ENCODE measurements at places on chromosomes 7 and 10.
A peak's percentile ranks its signal among the peaks of the same experiment; 100 is the strongest.

DNA sequence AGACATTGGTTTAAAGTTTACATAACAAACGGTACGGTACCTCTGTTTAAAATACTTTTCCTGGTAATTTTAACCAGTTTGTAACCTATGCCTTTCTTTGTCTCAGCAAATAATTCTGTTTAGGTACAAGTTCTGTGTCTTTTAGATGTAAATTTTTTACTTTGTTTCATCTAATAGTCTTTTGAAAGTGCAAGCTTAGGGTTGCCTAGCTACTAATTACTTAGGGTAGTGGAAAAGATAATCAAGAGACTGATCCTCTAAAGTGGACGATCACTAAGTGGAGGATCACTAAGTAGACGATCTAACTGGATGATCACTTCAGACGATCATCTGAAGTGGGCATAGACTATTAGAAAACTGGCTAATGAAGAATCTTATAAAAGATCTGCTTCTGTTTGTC lies 16.1 kb upstream of the FKBP9 start:
- no peak for DNase-seq

- DNase-seq: no peak
These were observed 12.0 kb upstream of the AKR1B1 start for GRCh38 chr7:134470864-134471263.

DNA sequence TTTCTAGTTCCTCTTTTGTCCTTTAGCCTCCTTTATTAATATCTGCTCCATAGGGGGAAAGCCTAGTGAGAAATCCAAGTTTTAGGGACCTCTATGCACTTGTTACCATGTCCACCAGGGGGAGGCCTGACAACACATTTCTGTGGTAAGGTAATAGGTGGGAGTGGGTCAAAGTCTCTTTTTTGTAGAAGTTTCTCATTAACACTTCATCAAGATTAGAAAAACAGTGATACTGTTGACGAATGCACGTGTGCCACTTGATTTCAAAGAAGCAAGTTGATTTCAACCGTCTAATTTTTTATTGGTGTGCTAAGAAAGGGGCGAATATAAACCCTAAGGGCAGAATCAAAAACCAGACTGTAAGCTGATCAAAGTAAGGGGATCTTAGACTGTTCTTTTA lies 30.6 kb downstream of the CISD1 start:
- peak; percentile 85 for DNase-seq

- no peak for DNase-seq
These were observed 7.8 kb upstream of the TARP start for GRCh38 chr7:38281266-38281665.

DNA sequence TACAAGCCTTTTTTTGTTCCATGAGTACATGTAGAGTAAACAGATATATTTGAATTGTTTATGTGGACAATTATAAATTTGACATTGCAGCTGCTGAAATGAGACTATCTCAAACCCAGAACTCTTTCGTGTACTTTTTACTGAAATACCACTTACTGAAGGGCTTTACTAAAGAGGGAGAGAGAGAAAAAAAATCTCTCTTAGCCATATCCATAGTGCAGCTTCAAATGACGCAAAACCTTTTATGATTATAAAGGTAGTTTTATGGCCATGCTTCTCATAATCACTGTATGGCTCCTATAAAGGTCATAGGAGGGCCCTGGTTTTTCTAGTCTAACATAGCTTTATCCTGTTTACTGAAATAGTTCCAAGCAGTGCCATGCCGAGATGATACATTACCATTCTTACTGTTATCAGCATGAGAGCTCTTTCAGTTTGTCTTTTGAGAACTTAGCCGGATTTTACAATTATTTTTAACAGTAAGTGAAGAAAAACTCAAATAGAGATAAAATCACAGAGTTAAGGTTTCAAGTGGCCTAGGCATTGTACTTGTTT lies 35.1 kb downstream of the KCND2 start:
- DNase-seq: no peak

DNA sequence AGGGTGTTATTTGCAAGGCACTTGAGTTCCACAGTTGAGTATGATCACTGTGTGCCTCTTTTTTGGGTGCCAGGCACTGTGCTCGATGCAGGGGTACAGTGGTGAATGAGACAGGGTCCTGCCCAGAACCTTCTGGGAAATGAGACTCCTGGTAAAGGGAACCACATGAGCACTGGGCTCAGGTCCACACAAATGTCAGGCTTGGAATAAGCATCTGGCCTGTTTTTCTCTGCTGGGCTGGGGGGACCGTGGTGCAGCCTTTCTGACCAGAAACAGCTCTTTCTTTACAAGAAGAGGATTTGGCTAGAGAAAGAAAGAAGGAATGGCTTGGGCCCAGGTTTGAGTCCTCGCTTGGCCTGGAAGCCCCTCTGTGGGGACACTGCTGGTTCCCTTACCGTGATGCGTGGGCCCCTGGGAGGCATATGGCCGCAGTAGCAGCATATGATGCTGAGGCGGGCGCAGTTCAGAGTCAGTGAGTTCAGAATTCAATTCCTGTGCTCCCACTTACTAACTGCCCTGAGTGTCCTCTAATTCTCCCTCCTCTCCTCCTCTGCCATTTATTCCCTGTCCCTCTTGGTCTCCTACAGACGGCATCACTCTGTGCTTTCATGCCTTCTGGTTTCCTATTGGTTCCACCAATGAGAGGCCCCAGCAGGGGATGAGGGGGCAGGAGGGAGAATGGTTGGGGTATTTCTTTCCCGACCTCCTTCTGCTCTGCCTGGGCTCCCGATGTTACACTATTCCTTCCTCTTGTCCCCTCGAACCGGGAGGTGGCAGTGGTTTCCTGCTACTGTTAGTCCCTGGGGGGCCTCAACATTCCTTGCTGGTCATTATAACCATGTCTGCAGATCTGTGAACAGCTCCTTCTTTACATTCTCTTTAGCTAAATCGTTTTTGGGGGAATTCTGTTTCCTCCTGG lies 9.6 kb upstream of the KCP start:
- no peak for DNase-seq

GRCh38 chr7:38224392-38224791 lies 46.3 kb downstream of the STARD3NL start:
- DNase-seq: no peak

DNA sequence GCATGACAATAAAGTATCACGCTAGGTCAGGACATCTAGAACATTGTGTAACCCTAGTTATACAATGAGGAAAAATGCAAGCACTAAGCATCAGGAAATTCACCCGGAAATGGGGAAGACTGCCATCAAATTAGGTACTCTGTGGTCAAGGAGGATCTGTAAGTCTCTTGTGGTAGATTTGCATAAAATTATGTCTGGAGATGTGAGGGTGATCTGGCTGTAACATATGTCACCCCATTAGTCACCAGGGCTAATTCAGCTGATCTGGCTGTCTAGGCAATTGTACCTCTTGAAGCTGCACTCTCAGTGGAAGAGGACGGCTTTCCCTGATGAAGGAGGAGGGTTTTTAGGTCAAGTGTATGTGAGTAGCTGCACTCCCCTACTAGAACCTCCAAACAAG lies 14.8 kb downstream of the AKR1D1 start:
- DNase-seq: peak; percentile 7

- peak; percentile 81 for DNase-seq
These were observed 20.4 kb upstream of the ST8SIA6 start for GRCh38 chr10:17474595-17475323.

DNA sequence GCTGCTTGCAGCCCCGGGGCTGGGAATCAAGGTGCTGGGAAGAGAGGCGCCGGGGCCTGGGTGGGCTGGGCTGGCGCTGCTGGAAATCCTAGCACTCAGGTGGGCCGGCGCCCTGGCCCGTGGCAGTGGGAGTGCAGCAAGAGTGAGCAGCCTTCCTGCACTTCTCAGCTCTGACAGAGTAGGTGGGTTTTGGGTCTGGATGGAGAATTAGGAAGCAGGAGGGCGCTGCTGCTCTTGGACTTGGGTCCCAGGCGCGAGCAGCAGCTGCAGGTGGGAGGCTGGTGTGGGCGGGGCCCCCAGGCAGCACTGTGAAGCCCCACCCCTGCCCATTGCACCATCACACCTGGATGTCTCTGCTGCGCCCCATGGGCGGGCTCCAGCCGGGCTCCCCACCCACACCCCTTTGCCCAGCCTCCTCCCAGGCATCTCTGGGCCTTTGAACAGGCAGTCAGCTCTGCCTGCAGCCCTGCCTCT lies 6.0 kb downstream of the BRI3 start:
- DNase-seq: no peak

GRCh38 chr10:116324227-116324950 lies at the start of gene CCDC172:
TSS of gene CCDC172 (plus strand) at chr10:116324448. CDS start at chr10:116325012, 564 bp downstream.
- no peak for DNase-seq

- peak; percentile 20 for DNase-seq
These were observed 195.0 kb upstream of the PLXNA4 start for GRCh38 chr7:132771301-132771730.

GRCh38 chr10:72081210-72081609 lies 7.1 kb downstream of the SPOCK2 start:
- DNase-seq: no peak

GRCh38 chr10:94487575-94487974 lies 58.0 kb upstream of the HELLS start:
- no peak for DNase-seq

DNA sequence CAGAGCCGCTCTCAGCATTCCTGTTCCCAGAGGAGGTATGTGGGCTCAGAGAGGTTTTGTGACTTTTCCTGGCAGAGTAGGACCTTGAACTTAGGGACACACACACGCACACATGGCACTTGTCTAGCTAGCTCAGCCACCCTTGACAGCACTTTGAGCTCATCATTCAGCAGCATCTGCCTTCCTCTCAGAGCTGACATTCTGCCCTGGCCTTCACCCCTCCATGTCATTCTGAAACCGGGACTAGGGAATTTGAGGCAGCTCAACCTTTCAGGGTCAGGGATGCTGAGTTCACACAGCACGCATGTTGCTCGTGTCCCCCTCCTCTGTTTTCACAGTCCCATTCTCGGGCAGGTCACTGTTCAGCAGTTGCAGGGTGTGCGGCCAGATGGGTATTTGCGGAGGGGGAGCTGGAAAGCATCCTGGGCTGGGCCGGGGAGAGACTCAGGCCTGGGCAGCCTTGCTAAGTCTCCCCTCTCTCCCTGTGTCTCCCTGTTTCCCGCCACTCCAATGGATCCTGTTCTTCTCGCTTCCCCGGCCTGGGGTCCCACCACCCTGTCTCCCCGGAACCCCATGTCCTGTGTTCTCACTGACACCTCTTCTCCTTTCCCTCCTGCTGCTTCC lies 78.0 kb downstream of the COL13A1 start:
- DNase-seq: no peak

DNA sequence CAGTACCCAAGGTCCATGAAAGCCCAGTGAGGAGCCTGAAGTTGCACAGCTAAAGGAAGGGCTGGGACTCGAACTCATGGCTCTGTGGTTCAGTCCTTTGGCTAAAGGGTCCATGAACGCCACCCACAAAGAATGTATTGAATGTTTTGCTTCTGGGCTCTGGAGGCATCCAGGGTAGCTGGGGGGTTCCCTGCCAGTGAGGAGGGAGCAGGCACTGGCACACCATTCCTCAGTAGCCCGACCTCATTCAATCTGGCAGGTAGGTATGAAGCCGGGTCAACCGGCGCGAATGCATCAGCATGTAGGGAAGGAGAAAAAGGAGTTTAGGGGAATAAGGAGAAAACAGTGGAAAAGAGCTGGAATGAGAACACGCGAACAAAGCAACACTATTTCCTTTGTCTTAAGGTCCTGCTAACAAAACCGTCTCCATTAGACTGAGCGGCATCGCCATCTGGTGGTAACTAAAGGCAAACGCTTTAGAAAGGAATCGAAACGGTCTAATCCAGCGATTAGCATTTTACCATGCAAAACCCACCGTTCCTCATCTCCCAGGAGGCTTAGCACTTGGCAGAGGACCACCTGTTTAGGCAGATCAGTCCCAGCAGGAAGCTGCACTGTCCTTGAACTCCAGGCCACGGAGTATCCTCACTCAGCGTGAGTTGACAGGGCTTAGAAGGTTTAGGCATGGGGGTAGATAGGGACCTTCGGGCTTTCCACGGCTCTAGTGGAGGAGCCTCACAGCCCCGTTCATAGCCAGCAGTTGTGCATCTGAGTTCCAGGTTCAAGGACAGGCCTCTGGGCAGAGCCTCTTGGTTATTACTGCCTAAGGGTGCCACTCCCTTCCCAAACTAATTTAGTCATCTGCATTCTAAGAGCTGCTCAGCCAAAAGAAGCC lies 122.8 kb downstream of the UBE2H start:
- DNase-seq: peak; percentile 92

DNA sequence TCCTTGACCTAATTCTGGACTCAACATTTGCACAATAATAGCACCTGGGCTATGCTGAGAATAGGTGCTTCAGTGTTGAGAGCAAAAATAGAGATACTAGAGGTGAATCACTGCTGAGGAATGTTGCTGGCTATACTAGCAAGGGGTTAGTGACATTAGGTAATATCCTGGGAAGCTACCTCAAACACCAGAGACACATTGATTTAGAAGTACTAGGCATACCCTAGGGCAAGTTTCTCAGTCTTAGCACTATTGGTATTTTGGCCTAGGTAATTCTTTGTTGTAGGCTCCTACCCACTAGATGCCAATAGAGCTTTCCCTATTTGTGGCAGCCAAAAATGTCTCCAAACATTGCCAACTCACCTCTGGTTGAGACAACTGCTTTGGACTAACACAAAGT lies 484.0 kb upstream of the MBL2 start:
- no peak for DNase-seq

DNA sequence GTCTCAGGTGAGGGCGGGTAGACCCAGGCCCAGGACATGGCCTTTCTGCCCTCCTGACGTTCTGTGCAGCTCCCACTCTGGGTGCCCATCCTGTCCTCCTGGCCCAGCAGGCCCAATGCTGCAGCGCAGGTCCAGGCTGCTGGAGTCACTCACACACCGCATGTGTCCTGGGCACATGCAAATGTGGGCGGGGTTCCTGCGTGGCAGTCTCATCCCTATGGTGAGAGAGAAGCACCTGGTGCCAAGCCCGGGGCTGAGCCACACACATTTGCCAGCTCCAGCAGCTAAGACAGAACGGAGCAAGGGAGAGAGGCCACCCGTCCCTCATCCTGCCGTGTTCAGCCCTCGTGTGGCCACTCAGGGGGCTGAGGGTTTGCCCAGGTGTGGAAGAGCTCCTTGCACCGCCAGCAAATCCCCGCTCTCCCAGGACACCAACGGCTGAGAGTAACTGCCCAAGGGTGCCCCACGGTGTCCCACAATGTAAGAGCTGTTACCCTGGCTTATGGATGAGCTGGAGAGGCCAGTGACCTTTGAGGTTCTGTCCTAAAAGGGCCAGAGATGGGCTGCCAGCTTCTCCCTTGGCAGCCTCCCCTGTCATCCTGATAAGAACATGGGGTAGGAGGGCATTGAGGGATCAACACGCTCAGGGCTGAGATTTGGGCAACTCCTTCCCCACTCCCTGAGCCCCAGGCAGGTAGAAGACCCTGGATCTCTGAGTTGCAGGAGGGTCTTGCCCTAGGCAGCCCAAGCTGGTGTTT lies 4.4 kb downstream of the FUOM start:
- no peak for DNase-seq

DNA sequence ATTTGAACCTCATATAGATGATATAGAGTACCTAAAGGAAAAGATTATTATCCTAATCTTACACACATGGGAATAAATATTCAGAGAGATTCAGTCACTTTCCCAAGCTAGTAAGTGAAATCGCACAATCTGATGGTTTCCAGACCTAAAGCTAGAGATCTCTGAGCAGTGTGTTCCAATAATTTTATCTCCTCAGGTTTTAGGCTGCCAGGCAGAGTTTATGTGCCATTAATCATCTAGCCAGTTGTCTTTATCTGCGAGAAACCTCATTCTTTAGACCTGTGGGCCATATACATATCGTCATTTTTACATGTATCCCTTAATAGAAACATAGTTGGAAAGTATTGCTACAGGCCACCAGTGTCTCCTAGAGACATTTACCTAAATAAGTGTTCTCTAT lies 647.2 kb upstream of the STEAP1 start:
- DNase-seq: no peak

All from hematopoietic multipotent progenitor cell treated with erythropoietin and hydrocortisone succinate and interleukin-3 and kit ligand, for 4 days (in vitro differentiated cells).